ENCODE measurements at places on chromosomes 4 and X.
A peak's percentile ranks its signal among the peaks of the same experiment; 100 is the strongest.

DNA sequence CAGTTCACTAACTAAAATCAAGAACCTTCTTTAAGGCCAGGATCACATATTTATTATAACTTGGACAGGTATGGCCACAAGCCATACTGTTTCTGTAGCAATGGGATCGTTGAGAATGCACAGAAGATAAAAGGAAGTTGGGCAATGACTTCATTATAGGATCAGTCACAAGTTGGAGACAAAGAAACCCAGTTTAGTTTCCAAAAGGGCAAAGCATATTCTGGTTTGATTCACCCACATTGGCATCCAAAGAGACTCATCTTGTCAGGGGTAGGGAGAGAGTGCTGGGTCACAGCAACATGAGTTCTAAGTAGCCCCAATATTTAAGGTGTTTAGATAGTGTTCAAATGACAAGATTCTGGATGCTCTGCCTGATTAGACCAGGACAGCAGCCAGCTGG, 317.1 kb upstream of the GALNT7 start:
- DNase-seq: no peak

DNA sequence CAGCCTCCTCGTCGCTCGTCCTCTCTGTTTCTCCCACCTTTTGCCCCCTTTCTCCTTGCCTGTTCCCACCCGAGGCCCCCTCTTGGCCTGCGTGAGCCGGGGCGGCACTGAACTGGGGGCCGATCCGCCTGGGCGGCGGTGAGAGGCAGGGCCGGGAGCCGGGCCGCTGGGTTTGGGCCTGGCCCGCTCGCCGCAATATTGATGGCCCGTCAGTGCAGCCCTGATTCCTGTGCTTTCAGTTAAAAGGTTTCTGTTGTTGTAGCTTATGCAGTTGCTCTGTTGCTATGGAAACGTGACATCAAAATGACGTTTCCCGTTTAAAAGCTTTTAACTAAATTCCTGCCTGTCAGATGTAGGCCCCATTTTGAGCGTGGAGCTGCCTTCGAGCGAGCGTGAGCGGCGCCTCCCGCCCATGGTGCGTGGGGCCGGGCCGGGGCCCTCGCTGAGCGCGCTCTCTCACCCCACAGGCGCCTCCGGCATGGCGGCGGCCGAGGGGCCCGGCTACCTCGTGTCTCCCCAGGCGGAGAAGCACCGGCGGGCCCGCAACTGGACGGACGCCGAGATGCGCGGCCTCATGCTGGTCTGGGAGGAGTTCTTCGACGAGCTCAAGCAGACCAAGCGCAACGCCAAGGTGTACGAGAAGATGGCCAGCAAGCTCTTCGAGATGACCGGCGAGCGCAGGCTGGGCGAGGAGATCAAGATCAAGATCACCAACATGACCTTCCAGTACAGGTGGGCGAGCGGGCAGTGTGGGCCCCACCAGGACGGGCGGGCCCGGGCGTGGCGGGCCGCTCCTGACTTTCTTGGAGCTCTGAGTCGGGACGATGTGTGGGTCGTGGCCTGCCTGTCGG, at the start of gene MSANTD1:
MSANTD1 (plus strand) TSS at position 349 of the 851 bp plus-strand sequence; CDS start at position 413, 64 bp downstream.
- no peak for DNase-seq

- no peak for DNase-seq
Measured at GRCh38 chrX:123088331-123088730, 95.7 kb upstream of the GRIA3 start.

GRCh38 chr4:155811083-155811482, 52.3 kb downstream of the GUCY1B1 start:
- no peak for DNase-seq

DNA sequence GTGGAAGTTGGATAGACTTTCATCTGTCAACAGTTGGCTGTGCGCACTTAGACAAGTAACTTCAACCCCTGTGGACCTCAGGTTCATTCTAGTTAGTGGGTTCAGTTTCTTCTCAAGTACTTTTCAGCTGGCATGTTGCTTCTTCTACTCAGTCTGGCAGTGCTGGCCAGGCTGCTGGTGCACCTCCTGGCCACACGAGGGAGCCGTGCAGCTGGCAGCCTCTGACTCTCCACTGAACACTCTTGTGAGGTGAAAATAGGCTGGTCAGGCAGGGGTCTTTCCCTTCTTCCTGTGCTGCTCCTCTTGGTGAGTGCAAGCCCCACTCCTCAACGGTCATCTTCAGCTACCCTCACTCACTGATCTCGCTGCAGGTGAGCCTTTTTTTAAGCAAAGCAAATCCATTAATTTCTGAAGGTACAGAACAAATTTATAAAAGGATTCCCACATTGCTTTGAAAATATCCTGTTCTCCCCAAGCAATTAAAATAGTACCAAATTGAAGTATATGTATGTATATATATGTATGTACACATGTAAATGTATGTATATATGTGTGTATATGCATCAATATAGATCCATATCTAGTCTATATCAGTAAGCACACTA, 30.6 kb downstream of the LONRF3 start:
- peak; percentile 28 for DNase-seq

- DNase-seq: no peak
Measured at GRCh38 chr4:61251129-61251528, 51.0 kb downstream of the ADGRL3 start.

Measured in activated CD4-positive, alpha-beta T cell treated with anti-CD3 and anti-CD28 coated beads for 24 hours (primary cell).